COLO829 (cell line): ENCODE measurements at places on chromosomes 6 and 20.

GRCh38 chr6:168410554-168411011 lies 30.4 kb upstream of the SMOC2 start:
- DNase-seq, result no peak

DNA sequence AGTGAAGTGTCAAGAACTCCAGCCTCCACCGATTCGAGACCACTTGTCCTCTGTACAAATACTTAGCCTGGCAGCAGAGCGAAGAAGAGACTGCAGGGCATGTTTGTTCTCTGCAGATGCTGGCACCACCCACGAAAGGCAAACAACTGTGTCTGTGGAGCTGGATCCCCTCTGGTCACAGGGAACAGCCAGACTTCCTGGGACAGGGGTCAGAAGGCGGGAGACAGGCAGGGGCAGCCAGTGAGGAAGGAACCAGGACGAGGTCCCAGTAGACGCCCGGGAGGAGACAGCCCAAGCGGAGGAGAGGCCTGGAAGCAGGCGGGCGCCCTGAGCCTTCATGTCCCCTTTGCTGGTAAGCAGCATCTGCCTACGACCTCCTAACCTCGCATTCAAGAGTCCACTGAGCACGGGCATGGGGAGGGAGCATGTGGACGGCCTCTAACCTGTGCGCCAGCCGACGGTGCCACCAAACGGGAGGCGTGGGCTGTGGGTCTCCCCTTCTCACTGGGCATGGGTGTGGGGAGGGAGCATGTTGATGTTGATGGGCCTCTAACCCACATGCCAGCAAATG lies 265.5 kb downstream of the DLL1 start:
- DNase-seq, result no peak

DNA sequence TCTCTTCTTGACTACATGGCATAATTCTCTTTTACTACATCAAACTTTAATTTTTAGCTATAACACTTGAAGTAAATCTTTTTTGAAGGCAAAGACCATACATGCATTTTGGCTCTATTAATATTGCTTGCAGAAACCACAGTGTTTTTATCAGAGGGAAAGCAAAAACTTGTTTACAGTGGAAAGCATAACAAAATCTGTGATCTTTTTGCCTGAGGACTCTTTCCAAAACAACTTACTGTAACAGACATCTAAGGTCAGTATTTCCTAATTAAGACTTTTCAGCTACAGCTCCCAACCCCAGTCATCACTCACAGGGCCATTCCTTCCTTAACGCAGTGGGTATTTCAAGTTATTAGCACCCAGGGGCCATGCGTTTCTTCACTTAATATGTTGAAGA lies 274.7 kb downstream of the CDKAL1 start:
- DNase-seq, result no peak

DNA sequence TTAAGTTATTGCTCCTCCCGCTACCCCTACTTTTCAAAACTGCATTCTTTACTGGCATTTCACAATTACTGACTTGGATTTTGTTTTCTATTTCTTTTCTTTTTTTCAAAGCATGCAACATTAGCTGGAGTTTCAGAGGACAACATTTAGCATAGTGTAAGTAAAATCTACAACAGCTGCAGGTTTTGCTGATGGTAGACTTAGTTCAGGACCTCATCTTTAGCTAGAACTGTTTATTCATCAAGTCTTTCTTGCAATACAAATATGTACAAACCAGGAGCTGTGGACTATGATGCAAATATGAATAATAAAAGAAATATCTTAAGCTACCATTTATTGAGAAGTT lies 728 bp upstream of the CEP162 start:
- no peak for DNase-seq

DNA sequence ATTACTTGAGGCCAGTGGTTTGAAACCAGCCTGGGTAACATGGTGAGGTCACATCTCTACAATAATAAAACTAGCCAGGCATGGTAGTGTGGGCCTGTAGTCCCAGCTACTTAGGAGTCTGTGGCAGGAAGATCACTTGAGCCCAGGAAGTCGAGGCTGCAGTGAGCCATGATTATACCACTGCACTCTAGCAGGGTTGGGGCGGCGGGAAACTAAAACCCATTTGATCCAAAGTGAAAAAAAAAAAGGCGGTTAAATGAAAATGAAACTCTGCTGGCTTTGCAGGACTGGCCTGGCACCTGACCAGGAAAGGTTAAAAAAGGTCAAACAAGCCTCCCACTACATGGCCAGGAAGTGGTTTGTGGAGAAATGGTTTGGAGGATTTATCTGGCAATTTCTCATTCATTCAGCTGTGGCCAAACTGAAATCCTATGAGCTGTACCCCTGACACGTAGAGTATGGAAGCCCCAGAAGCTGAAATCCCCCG lies 36.6 kb downstream of the MTRES1 start:
- DNase-seq, result peak; percentile 24

DNA sequence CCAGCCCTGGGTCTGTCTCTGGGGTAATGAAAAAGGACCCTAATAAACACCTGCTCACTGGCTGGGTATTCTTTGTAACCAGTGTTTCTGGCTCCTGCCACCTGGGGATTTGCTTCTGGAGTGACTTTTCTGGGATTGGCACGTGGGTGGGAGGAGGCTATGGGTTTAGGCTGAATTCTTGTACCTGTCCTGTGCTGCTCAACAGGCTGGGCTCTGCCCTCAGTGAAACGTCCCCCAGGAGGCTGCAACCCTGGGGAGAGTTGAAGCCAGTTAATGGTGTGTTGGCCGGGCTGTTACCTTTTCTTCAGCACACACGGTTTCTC lies 6.8 kb downstream of the NPBWR2 start:
- DNase-seq, result no peak

DNA sequence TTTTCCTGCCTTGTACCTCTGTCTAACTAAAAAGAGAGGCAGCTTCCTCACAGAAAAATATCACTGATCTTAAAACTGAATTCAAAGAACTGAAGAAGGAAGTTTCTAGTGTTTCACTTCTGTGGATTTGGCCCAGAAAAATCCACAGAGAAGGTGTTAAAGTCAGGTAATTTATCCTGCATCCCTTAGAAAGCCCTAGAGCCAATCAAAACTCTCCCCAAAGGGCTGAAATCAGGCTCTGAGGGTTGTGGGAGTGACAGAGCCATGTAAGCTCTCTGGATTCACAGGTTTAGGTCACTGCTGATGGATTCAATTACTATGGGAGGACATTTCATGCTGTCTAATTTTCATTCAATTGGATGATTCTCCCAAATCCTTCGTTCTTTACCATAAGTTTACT lies 152.3 kb downstream of the OR2B2 start:
- no peak for DNase-seq

DNA sequence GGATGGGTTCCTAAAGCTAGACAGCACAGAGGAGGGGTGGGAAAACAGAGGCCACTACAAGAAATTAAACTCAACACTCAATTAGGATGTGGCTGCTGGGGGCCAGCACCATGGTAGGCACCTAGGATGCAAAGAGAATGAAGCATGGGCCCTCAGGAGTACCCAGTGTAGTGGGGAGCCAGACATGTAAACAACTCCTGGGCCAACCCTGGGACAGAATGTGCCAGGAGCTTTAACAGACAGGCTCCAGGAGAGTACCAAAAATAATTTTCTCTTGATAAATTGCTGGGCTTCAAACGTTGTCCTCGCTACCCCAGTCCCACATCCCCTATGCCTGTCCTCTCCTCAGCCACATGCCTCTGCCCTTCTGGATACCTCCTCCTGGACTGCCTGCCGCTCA lies 1.7 kb downstream of the TMEM151B start:
- DNase-seq, result no peak

DNA sequence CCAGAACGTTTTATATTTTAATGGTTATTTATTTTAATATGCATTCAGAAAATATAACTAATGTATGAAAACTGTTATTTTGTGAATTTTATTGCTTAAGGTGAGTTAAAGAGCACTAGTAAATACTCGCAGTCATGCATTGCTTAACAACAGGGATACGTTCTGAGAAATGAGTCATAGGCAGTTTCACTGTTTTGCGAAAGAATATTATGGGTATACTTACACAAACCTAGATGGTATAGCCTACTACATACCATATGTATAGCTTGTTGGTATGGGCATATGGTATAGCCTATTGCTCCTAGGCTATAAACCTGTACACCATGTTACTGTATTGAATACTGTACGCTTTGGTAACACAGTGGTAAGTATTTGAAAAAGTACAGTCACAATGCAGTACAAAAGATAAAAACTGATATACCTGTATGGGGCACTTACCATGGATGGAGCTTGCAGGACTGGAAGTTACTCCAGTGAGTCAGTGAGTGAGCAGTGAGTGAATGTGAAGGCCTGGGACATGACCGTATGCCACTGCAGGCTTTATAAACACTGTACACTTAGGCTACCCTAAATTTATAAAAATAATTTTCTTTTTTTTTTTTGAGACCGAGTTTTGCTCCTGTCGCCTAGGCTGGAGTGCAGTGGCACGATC lies 38.5 kb downstream of the ARFGEF2 start:
- DNase-seq, result no peak

DNA sequence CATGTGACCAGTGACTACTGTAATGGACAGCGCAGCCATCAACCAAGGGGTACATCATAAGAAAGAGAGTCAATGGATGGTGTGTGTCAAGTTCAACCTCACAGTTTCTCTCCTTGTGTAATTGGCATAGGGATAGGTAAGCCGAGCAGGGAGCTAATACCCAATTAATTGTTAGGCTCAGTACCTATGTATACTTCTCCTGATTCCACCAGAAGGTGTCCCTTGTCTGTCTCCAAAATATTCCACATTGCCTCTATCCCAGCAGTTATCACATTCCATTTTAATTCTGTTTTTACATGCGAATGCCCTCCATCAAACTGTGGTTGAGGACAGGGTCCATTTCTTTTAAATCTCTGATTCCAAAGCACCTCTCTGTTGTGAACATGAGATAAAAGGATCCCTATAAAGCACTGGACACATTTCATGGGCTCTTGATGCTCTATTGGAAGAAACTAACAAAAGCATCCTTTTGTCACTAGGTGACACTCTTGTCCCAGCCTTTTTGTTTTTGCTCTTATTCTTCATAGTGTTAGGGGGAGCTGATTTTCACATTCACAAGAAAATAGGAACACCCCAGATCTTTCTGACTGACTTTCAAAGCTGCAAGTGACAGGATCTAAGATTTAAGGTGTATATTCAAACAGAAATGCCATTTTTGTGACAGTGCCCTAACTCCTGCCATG lies 38.9 kb downstream of the FBXO9 start:
- no peak for DNase-seq

DNA sequence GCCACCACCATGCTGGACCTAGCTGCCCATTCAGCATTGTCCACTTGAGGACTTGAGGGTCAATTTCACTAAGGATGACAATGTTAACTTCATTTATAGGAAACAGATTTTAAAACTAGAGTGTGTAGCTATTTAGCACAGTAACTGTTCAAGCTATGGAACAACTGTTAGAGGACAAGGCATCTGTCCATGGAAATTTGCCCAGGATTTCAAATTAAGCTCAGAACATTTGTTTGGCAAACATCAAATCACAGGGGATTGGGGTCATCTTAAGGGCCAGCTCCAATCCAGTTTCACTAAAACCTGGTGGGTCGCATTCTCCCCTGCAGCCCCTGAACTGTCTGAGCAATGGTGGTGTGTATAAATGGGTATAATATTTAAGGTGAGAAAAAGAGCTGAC lies 35.1 kb downstream of the PM20D2 start:
- no peak for DNase-seq
